Naive thymus-derived CD8-positive, alpha-beta T cell (primary cell): ENCODE measurements at places on chromosomes 5 and 9.

DNA sequence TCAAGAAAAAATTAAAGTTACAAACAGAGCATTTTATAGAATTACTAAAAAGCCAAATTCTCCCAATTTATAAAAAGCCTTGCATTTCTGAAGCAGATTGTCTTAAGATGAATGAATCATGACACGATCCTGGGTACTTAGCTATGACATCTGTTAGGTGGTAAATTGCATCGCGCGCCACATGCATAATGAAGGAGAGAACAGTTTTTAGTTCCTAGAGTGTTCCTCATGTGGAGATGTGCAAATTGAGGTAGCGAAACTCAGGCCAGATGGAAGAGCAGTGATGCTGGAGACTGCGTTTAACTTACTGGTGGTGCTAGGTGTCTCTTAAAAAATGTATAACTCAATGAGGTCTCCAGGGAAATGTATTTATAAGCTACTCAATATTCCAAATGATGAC, 516.1 kb downstream of the EFNA5 start:
- H3K4me3 ChIP-seq: no peak overlapping the region
- no peaks in the 10 kb centered on the region for H3K27me3 ChIP-seq
- no peak overlapping the region for H3K27ac ChIP-seq
- no peaks in the 10 kb centered on the region for H3K36me3 ChIP-seq
- DNase-seq: no peak
- peaks cover 2% of the 10 kb centered on the region for H3K4me1 ChIP-seq

DNA sequence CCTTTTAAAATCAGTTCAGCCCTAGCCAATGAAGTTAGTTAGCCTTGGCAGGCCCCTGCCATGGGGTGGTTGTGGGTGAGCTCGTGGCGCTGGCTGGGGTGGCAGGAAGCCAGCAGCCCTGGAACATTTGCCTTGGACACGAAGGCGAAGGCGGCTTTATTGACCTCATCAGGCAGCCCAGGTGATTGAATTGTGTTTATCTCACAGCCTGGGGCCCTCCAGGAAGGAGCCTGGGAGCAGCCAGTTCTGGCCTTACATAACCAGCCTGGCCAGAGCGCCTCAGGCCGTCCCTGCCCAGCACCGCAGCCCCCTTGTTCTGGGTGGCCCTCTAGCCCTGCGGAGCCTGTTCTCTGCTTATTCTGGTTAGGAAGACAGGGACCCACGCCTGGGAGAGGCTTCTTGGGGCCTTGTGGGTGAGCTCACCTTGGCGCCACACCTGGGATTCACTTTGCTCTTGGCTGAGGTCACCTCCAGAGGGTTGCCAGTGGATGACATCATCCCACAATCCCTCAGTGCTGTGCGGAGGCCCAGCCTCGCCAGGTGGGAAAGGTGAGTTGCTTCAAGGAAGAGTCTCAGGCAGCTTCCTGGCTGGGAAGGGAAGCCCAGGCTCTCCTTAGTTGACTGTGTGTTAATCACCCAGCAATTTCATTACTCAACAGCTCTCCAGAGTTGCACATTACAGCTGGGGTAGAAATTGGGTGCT, 54.4 kb upstream of the RPL26L1 start:
- no peak overlapping the region for H3K4me3 ChIP-seq
- H3K4me1 ChIP-seq: peaks cover 6% of the 10 kb centered on the region
- no peak overlapping the region for H3K27ac ChIP-seq
- H3K36me3 ChIP-seq: no peaks in the 10 kb centered on the region
- H3K27me3 ChIP-seq: no peaks in the 10 kb centered on the region
- no peak for DNase-seq

DNA sequence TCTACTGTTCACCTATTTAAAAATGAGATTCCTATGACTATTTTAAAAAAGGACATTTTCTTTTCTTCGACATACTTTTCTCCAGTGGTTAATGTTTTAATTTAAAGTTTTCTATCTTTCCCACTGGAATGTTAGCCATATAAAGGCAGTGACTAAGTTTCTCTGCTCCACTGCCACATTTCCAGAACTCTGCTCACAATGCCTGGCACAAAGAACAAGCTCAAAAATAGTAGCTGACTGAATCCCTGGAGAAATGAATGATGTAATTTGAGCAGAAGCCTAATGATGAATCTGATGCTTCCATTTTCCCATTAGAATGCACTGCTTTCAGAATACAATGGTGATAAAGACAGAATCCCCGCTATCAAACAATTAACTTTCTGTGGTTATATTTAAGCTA, 817.8 kb downstream of the MTRR start:
- no peak overlapping the region for H3K27ac ChIP-seq
- H3K36me3 ChIP-seq: no peaks in the 10 kb centered on the region
- DNase-seq: no peak
- H3K4me1 ChIP-seq: no peaks in the 10 kb centered on the region

DNA sequence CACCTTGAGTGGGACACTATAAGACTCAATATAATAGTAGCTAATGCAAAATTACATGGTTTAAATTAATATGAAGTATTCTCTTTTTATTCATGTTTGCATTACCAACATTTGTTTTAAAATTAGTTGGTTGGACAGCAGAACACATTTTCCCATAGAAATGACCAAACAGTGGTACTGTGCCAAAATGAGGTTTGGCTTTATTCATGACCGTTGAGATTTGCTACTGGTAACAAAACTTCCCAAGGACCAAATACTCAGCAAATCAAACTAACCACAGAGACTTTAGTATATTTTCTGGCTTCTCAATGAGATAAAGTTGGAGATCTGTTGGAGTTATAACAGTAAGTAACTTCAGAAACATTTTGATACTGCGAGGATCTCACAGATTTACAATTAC, 637.8 kb upstream of the MEF2C start:
- no peaks in the 10 kb centered on the region for H3K36me3 ChIP-seq
- no peak for DNase-seq
- H3K4me3 ChIP-seq: no peak overlapping the region
- no peaks in the 10 kb centered on the region for H3K4me1 ChIP-seq
- H3K27ac ChIP-seq: no peak overlapping the region
- H3K27me3 ChIP-seq: no peaks in the 10 kb centered on the region

- no peak overlapping the region for H3K4me3 ChIP-seq
- peaks cover 42% of the 10 kb centered on the region for H3K36me3 ChIP-seq
- H3K4me1 ChIP-seq: peaks cover 35% of the 10 kb centered on the region
- no peaks in the 10 kb centered on the region for H3K27me3 ChIP-seq
These were observed 159.2 kb upstream of the GNA14 start for GRCh38 chr9:77807281-77807683.

DNA sequence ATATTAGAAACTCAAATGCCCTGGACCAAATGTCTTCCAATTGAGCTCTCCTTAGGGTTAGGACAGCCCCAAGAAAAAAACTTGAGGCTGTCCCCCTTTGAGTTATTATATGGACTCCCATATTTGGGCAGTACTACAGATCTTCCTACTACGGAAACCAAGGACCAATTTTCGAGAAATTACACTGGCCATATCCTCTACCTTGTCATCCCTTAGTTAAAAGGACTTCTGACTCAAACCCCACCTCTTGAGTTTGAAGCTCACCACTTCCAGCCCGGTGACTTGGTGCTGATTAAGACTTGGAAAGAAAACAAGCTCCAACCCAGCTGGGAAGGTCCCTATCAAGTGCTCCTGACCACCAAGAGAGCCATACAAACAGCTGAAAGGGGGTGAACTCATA, 497.0 kb upstream of the GRAMD2B start:
- DNase-seq: no peak
- H3K36me3 ChIP-seq: no peaks in the 10 kb centered on the region
- H3K27me3 ChIP-seq: no peaks in the 10 kb centered on the region
- H3K4me3 ChIP-seq: no peak overlapping the region
- H3K27ac ChIP-seq: no peak overlapping the region
- H3K4me1 ChIP-seq: no peaks in the 10 kb centered on the region

DNA sequence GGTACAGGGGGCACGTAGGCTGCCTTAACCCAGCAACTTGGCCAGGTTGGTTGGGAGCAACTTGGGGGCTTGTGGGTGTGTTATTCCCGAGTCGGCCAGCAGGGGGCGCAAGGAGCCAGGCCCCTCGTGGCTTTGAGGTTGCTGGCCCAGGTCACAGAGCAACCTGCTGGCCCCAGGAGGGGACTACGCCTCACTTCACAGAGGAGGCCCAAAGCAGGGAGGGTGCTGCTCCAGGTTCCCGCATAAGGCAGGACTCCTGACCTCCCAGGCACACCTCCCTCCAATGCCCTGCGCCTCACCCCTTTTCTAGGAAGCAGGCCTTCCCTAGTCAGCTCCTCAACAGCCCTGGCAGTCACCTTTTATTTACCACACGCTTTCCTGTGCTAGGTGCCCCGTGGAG, 18.1 kb downstream of the KYAT1 start:
- peak; percentile 82 for DNase-seq
- H3K27me3 ChIP-seq: no peaks in the 10 kb centered on the region
- no peaks in the 10 kb centered on the region for H3K36me3 ChIP-seq
- peaks cover 4% of the 10 kb centered on the region for H3K4me1 ChIP-seq
- H3K4me3 ChIP-seq: no peak overlapping the region

GRCh38 chr9:98900725-98901124, 43.0 kb upstream of the COL15A1 start:
- no peak for DNase-seq
- no peak overlapping the region for H3K4me3 ChIP-seq
- no peak overlapping the region for H3K27ac ChIP-seq
- H3K27me3 ChIP-seq: peaks cover 20% of the 10 kb centered on the region
- no peaks in the 10 kb centered on the region for H3K36me3 ChIP-seq
- peaks cover 8% of the 10 kb centered on the region for H3K4me1 ChIP-seq

- no peaks in the 10 kb centered on the region for H3K27me3 ChIP-seq
These were observed 837.1 kb upstream of the C9orf72 start for GRCh38 chr9:28410411-28410810.

GRCh38 chr9:101354765-101355708, 29.8 kb downstream of the BAAT start:
- no peak overlapping the region for H3K27ac ChIP-seq
- H3K36me3 ChIP-seq: no peaks in the 10 kb centered on the region
- H3K4me3 ChIP-seq: no peak overlapping the region
- DNase-seq: no peak
- no peaks in the 10 kb centered on the region for H3K4me1 ChIP-seq

GRCh38 chr5:65244031-65244430, 237.7 kb downstream of the ADAMTS6 start:
- no peak for DNase-seq
- H3K4me3 ChIP-seq: no peak overlapping the region
- H3K36me3 ChIP-seq: peaks cover 2% of the 10 kb centered on the region
- no peaks in the 10 kb centered on the region for H3K27me3 ChIP-seq
- H3K27ac ChIP-seq: no peak overlapping the region
- H3K4me1 ChIP-seq: no peaks in the 10 kb centered on the region

DNA sequence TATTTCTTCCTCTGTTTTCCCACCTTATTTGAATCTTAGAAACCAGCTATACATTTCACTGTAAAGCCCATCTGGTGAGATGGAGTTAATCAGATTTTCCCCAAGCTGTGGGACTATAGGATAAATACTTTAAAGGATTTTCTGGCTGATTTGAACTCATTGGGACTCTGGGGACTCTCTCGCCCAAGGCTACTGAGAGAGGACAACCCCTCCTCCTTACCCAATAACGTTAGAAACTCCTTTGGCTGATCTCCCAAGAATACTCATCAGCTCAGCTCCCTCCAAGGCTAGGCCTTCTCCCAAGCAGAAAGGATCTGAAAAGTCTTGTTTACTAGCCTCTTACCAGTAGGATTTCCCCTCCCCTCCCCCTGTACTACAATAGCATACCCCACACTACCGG, 1.5 kb upstream of the GLRA1 start:
- H3K27me3 ChIP-seq: peaks cover 33% of the 10 kb centered on the region
- no peak overlapping the region for H3K27ac ChIP-seq

GRCh38 chr9:72333197-72333596, 31.8 kb downstream of the ZFAND5 start:
- H3K27ac ChIP-seq: no peak overlapping the region
- DNase-seq: no peak
- H3K27me3 ChIP-seq: no peaks in the 10 kb centered on the region

- H3K4me3 ChIP-seq: no peak overlapping the region
- no peaks in the 10 kb centered on the region for H3K36me3 ChIP-seq
- DNase-seq: no peak
- no peaks in the 10 kb centered on the region for H3K4me1 ChIP-seq
- no peak overlapping the region for H3K27ac ChIP-seq
These were observed 43.2 kb upstream of the FOXE1 start for GRCh38 chr9:97809666-97810344.

- no peak overlapping the region for H3K27ac ChIP-seq
- H3K4me3 ChIP-seq: no peak overlapping the region
- DNase-seq: no peak
- peaks cover 5% of the 10 kb centered on the region for H3K4me1 ChIP-seq
These were observed 244.5 kb downstream of the EFNA5 start for GRCh38 chr5:107426209-107426608.

DNA sequence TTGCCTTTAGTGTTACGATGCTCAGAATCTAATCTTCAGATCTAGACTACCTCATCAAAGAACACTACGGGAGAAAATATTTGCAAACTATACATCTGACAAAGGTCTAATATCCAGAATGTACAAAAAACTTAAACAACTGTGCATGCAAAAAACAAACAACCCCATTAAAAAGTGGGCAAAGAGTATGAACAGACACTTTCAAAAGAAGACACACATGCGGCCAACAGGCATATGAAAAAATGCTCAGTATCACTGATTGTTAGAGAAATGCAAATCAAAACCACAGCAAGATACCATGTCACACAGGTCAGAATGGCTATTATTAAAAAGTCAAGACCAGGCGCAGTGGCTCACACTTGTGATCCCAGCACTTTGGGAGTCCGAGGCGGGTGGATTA, 31.0 kb upstream of the MEGF9 start:
- DNase-seq: no peak
- no peaks in the 10 kb centered on the region for H3K27me3 ChIP-seq
- peaks cover 2% of the 10 kb centered on the region for H3K36me3 ChIP-seq
- H3K27ac ChIP-seq: no peak overlapping the region
- H3K4me3 ChIP-seq: peak overlapping the region; percentile 33

- H3K4me3 ChIP-seq: no peak overlapping the region
- H3K27me3 ChIP-seq: peaks cover 21% of the 10 kb centered on the region
- peaks cover 19% of the 10 kb centered on the region for H3K4me1 ChIP-seq
- H3K27ac ChIP-seq: peak overlapping the region; percentile 36
These were observed 3.0 kb upstream of the ZBTB34 start for GRCh38 chr9:126857261-126857960.

DNA sequence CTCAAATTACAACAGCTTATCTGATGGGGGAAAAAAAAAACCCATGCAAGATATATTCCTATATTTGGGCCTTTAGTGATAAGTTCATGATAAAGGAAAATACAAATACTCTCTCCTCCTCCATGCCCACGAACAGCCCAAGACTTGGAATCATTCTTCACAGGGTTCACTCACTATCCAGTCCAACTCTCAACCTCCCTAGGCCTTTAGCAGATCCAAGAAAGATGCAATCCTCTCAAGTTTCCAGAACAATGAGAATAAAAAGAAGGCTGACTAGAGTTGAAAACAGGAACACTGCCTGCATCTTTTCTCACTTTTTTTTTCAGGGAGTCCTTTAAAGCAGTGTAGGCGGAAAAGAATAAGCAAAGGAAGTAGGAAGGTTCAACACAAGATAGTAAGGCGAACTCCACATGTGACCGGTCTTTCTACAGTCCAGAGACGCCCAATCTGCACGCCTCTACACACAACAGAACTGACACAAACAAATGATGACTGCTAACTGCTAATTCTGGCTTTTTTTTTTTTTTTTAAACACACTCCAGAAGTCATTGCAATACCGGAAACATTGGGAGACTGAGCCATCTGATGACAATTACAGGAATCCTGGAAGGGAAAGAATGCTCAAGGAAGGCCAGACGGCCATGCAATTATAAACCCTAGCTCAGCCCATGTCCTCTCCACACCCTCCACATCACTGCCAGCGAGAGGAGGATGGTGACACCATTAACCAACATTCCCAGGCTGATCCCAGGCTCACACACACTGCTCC, 75.4 kb downstream of the BNC2 start:
- H3K27ac ChIP-seq: no peak overlapping the region
- DNase-seq: no peak
- H3K36me3 ChIP-seq: no peaks in the 10 kb centered on the region
